ENCODE measurements at places on chromosomes 16 and 17. TPM values are rescaled to one million over a fixed set of nuclear protein-coding genes. Genes with fewer than 3 reads are reported as not detected.
A peak's percentile ranks its signal among the peaks of the same experiment; 100 is the strongest.

DNA sequence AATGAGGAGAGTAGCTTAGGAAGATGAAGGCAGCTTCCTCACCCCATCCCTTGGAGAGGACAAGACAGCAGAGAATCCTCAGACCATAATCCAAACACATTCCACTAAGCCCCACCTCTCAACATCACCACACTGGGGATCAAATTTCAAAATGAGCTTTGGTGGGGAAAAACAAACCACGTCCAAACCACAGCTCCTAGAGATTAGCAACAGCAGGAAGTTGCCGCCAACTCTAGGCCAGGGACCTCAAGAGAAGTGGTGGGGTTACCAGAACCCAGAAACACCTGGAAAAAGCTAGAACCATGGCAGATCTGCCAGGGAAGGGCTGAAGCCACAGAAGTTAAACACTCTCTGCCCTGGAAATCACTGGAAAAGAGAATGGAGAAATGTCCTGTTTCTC is 571.6 kb downstream of the HS3ST4 start:
- no peak overlapping the region for H3K27ac ChIP-seq
- H3K36me3 ChIP-seq = no peaks in the 10 kb centered on the region
- H3K4me1 ChIP-seq = no peaks in the 10 kb centered on the region
- H3K4me3 ChIP-seq = no peak overlapping the region
- no peaks in the 10 kb centered on the region for H3K27me3 ChIP-seq

GRCh38 chr16:71771571-71771970 is 37.1 kb downstream of the AP1G1 start:
- H3K4me3 ChIP-seq = no peak overlapping the region
- no peak overlapping the region for H3K27ac ChIP-seq
- peaks cover 31% of the 10 kb centered on the region for H3K36me3 ChIP-seq
- H3K4me1 ChIP-seq = no peaks in the 10 kb centered on the region
- no peak for DNase-seq

GRCh38 chr17:59361916-59362810 is 30.7 kb downstream of the YPEL2 start:
- no peak overlapping the region for H3K4me3 ChIP-seq
- DNase-seq = no peak
- H3K4me1 ChIP-seq = peaks cover 28% of the 10 kb centered on the region
- H3K36me3 ChIP-seq = peaks cover 5% of the 10 kb centered on the region
- no peaks in the 10 kb centered on the region for H3K27me3 ChIP-seq

- H3K27me3 ChIP-seq = no peaks in the 10 kb centered on the region
- DNase-seq = peak; percentile 93
- peaks cover 27% of the 10 kb centered on the region for H3K36me3 ChIP-seq
- peak within 1 kb of the TSS; percentile 68 for H3K4me3 ChIP-seq
Observed at GRCh38 chr16:1533443-1533951, at the start of gene TMEM204. TMEM204 (plus strand) TSS chr16:1533666; CDS start chr16:1534276, 610 bp downstream.

- no peak for DNase-seq
- no peaks in the 10 kb centered on the region for H3K27me3 ChIP-seq
- peaks cover 56% of the 10 kb centered on the region for H3K36me3 ChIP-seq
- no peak overlapping the region for H3K27ac ChIP-seq
- H3K4me1 ChIP-seq = peaks cover 11% of the 10 kb centered on the region
Observed at GRCh38 chr17:50365649-50366393, 7.2 kb downstream of the MRPL27 start.

DNA sequence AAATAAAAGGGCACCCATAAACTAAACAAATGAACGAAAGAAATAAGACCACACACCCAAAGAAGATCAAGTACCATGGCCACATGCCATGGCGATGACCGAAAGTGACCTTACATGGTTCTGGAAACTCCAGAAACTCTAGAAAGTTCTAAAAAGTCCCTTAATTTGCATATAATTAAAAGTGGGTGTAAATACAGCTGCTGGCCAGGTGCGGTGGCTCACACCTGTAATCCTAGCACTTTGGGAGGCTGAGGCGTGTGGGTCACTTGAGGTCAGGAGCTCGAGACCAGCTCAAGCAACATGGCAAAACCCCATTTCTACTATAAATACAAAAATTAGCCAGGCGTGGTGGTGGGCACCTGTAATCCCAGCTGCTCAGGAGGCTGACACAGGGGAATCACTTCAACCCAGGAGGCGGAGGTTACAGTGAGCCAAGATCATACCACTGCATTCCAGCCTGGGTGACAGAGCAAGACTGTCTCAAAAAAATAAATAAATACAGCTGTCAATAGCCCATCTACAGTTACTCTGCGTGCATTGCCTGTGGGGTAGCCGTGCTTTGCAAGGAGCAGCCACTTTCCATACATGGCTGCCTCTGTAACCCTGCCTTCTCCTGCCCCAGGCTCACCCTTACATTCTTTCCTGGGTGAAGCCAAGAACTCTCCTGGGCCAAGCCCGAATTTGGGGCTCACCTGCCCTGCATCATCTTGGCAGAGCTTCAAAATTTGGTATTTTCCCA is 7.2 kb upstream of the ZNF778 start:
- H3K27me3 ChIP-seq = peaks cover 6% of the 10 kb centered on the region
- H3K4me1 ChIP-seq = no peaks in the 10 kb centered on the region
- H3K4me3 ChIP-seq = no peak overlapping the region

- peaks cover 65% of the 10 kb centered on the region for H3K36me3 ChIP-seq
- no peaks in the 10 kb centered on the region for H3K27me3 ChIP-seq
- H3K4me3 ChIP-seq = no peak overlapping the region
- H3K27ac ChIP-seq = no peak overlapping the region
Observed at GRCh38 chr17:81844327-81844851, 9.5 kb upstream of the PPP1R27 start.

DNA sequence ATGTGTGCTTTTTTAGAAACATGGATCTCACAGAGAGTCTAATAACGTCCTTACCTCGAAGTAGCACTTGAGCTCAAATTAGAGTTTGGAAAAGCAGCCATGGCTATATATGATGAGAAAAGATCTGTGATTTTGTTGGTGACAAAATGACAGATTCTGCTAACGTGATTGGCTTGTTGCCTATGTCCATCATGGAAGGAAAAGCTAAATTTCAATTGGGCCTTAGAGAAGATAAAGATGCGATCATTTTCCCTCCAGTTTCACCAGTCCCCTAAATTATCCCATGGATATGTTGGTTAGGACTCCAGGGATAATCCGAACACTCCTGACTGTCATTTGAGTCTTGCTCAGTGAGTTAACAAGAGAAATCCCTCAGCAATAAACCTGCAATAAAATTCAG is 175.8 kb downstream of the C16orf95 start:
- no peak for DNase-seq
- H3K4me3 ChIP-seq = no peak overlapping the region
- no peaks in the 10 kb centered on the region for H3K4me1 ChIP-seq
- H3K27me3 ChIP-seq = peaks cover 22% of the 10 kb centered on the region
- no peak overlapping the region for H3K27ac ChIP-seq
- H3K36me3 ChIP-seq = no peaks in the 10 kb centered on the region

- H3K36me3 ChIP-seq = no peaks in the 10 kb centered on the region
- peak; percentile 45 for DNase-seq
- H3K4me1 ChIP-seq = peaks cover 57% of the 10 kb centered on the region
Observed at GRCh38 chr17:50213026-50214022, 11.9 kb upstream of the COL1A1 start.

GRCh38 chr17:51124640-51125503 is 4.2 kb upstream of the SPAG9 start:
- no peak overlapping the region for H3K27ac ChIP-seq
- peaks cover 2% of the 10 kb centered on the region for H3K4me1 ChIP-seq
- no peak for DNase-seq
- H3K4me3 ChIP-seq = no peak overlapping the region

DNA sequence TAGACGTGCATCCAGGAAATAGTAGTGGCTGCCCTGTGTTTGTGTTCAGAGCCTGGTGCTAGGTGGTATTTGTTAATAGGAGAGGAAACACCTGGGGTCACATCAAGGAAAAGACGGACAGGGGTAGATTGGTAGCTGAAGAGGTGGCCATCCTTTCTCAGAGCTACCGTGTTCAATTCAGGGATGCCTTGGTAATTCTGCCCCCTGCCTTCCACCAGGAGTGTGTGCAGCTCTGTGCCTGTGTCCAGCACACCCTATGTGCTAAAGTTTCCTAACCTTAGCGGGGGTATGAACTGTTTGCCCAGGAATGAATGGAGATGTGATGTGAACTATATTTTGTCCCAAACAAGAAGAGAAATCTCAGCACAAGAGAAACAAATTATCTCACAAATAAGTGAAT is 174.1 kb upstream of the MPHOSPH6 start:
- H3K36me3 ChIP-seq = no peaks in the 10 kb centered on the region
- DNase-seq = no peak
- H3K4me1 ChIP-seq = no peaks in the 10 kb centered on the region
- no peak overlapping the region for H3K4me3 ChIP-seq
- peaks cover 3% of the 10 kb centered on the region for H3K27me3 ChIP-seq

DNA sequence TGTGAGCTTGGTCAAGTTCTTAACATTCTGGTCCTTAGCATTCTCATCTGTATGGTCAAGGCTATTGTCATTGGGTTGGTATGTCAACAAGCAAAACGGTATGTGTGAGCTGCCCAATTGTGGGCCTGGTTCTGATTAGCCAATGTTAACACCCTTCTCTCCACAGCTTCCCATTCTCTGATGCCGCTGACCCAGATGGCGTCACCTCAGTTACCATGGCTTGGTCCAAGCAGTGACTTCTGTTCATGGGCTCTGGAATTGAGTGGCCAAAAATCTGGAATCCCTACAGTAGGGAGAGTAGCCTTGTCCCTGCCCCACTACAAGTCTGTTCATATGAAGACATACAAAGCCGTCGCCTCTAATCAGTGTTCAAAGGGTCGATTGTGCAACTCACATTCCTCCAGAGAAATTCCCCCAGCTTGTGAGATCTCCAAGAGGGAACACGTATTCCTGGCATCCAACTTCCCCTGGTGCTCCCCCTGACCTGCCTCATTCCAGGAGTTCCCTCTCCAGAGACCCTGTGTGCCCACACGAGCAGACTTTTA is 15.8 kb downstream of the TMEM98 start:
- H3K36me3 ChIP-seq = peaks cover 22% of the 10 kb centered on the region
- no peak overlapping the region for H3K4me3 ChIP-seq
- H3K27me3 ChIP-seq = no peaks in the 10 kb centered on the region

DNA sequence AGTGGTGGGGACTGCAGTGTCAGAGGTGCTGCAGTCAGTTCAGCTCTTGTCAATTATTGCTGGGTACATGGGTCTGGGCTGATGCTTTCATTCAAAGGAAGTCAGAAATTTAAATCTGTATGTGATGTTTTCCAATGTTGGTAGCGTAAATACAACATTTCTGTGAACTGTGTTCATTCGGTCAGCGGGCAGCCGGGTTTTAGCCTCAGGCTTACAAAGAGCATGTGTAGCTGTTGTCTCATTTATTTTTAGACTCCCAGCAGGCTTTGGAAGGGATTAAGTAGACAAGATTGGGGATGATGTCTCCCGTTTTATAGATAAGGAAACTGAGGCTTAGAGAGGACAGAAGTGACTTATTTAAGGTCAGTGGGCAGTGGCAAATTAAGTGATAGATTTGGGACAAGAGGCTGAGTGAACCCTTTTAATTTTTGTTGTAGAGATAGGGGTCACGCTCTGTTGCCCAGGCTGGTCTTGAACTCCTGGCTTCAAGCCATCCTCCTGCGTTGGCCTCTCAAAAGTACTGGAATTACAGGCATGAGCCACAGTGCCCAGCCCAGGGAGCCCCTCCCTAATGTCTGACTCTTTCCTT is 8.1 kb downstream of the AQP8 start:
- no peaks in the 10 kb centered on the region for H3K27me3 ChIP-seq
- H3K27ac ChIP-seq = no peak overlapping the region
- no peak overlapping the region for H3K4me3 ChIP-seq
- H3K4me1 ChIP-seq = no peaks in the 10 kb centered on the region

DNA sequence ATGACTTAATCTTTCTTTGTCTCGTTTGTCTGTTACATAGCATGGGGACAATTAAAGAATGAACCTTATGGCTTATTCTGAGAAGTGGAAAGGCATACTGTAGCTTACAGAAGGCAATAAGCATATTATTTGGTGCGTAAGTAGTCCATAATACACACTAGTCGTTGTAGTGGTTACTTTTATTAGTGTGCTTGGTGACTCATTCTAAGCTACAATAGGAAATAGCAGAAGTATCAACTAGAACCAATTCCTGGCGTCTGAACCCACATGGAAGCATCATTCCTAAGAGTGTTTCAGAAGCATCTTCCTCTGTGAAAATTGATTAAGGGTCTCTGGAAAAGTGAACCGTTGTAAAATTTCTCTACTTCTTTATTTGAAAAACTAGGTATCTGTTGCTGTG is 777.8 kb upstream of the EEF2KMT start:
- no peak for DNase-seq
- no peaks in the 10 kb centered on the region for H3K27me3 ChIP-seq
- no peaks in the 10 kb centered on the region for H3K36me3 ChIP-seq
- H3K4me3 ChIP-seq = no peak overlapping the region
- no peak overlapping the region for H3K27ac ChIP-seq
- H3K4me1 ChIP-seq = no peaks in the 10 kb centered on the region

- no peaks in the 10 kb centered on the region for H3K4me1 ChIP-seq
- H3K27me3 ChIP-seq = no peaks in the 10 kb centered on the region
- no peak overlapping the region for H3K4me3 ChIP-seq
- no peak overlapping the region for H3K27ac ChIP-seq
- DNase-seq = no peak
Observed at GRCh38 chr16:8107296-8107695, 483.0 kb downstream of the TMEM114 start.

The CCR7 gene
- polyA plus RNA-seq = 0.26 TPM

The CD300H gene
- not detected for polyA plus RNA-seq

The MYH8 gene
- 1,602 TPM for polyA plus RNA-seq

The TM4SF5 gene
- not detected for polyA plus RNA-seq

The TRPV2 gene
- 5.0 TPM for polyA plus RNA-seq

The MKS1 gene
- polyA plus RNA-seq = 17.1 TPM

The KCNG4 gene
- not detected for polyA plus RNA-seq

The PRSS53 gene
- polyA plus RNA-seq = 1.8 TPM

The CACNG1 gene
- polyA plus RNA-seq = 148 TPM

The PRAC2 gene
- polyA plus RNA-seq = not detected

The CDH8 gene
- 3.1 TPM for polyA plus RNA-seq
